ENCODE measurements at places on chromosomes 11 and 22. TPM values are rescaled to one million over a fixed set of nuclear protein-coding genes. Genes with fewer than 3 reads are reported as not detected.
A peak's percentile ranks its signal among the peaks of the same experiment; 100 is the strongest.

- peak; percentile 50 for DNase-seq
Measured at GRCh38 chr22:17785185-17786184, 11.2 kb upstream of the BID start.

DNA sequence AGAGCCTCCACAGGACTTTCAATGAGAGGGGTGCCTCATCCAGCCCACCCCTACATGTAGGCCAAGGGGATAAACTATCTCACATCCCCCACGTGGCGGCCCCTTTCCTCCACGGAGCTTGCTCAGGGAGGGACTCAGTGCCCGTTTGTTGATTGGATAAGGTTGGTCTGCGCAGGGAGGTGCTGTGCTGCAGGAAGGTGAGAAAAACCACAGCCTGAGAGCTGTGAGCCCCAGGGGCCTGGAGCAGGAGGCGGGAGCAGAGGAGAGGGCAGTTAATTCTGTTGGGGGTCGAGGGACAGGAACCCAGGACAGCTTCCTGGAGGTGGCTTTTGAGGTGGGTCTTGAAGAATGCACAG, 31.9 kb upstream of the ATXN10 start:
- DNase-seq: no peak

- DNase-seq: no peak
Measured at GRCh38 chr22:38831166-38831945, 12.5 kb downstream of the NPTXR start.

DNA sequence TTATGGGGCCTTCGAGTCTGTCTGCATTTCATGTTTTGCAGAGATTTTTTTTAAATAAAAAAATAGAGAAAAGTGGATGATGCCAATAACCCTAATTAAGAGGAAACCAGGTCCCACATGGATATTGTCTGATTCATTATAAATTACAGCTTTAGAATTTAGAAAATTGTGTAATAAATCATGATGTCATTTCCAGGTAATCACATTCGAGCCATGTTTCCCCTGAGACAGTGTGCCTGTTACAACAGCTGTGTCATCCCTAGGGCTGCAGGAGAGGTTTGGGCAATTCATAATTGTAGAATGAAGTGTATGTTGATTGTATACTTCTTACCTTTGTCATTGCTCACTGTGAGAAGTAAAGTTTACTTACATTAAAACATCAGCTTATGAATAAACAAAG, 38.3 kb downstream of the NCAM1 start:
- DNase-seq: no peak

GRCh38 chr11:20367313-20367948, 3.9 kb downstream of the HTATIP2 start:
- peak; percentile 36 for DNase-seq

LTO1 gene
- total RNA-seq: 24.5 TPM

TMPRSS13 gene
- 0.63 TPM for total RNA-seq

ISX gene
- total RNA-seq: not detected
